ENCODE measurements at places on chromosomes 4 and X.

DNA sequence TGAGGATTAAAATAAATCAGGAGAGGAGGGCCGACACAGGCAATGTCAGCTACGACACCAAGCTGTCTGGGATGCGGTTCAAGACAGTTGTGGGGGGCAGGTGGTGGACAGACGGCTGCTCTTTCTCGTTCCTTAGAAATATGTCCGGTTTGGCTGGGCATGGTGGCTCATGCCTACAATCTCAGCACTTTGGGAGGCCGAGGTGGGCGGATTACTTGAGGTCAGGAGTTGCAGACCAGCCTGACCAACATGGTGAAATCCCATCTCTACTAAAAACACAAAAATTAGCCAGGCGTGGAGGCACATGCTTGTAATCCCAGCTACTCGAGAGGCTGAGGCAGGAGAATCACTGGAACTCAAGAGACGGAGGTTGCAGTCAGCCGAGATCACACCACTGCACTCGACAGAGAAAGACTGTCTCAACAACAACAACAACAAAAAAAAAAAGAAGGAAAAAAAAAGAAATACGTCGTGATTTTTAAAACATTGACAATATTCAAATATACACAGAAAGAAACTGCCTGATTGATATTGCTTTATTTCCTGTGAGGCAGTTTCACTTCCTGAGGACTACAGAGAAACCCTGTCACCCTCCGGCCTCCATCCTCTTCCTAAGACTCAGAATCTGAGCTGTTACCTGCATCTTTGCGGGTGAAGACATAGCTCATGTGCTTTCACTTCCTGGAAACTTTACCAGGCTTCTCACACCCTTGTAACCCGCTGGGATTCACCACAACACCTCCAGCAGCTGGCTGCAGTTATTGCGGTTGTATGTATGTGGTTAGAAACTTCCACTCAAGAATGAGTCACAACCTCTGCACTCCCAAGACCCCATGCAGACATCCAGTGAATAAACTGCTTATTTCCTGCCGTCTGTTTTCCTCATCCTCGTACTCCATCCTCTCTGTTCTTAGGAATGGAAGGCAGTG, 63.8 kb upstream of the STS start:
- peak; percentile 85 for DNase-seq

- no peak for DNase-seq
These were observed 1.3 kb upstream of the MAGEC1 start for GRCh38 chrX:141902366-141902765.

DNA sequence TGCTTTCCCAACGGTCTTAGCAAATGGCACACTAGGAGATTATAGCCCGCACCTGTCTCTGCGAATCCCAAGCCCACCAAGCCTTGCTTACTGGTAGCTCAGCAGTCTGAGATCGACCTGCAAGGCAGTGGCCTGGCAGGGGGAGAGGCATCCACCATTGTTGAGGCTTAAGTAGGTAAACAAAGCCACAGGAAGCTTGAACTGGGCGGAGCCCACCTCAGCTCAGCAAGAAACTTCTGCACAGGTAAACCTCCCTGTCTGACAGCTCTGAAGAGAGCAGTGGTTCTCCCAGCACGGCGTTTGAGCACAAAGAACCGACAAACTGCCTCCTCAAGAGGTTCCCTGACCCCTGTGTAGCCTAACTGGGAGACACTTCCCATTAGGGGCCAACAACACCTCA, 42.8 kb downstream of the BRWD3 start:
- DNase-seq, result no peak

DNA sequence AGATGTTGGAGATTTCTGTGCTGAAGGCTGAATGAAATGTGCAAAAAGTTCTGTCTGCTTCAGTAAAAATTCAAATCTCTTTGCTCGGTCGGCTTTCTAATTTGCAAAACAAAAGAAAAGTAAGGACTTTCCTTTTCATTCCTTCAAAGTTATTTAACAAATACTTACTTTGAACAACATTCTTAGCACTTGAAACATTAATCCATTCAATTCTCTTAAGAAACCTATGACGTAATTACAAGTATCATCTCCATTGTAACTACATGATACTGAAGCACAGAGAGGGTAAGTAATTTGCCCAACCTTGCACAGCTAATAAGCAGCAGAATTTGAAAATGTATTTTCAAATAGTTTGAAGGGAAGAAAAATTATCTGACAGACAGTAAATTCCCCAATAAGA, 6.9 kb downstream of the SMARCA1 start:
- no peak for DNase-seq

- DNase-seq, result no peak
These were observed 428 bp downstream of the ARL13A start for GRCh38 chrX:100969936-100970335.

DNA sequence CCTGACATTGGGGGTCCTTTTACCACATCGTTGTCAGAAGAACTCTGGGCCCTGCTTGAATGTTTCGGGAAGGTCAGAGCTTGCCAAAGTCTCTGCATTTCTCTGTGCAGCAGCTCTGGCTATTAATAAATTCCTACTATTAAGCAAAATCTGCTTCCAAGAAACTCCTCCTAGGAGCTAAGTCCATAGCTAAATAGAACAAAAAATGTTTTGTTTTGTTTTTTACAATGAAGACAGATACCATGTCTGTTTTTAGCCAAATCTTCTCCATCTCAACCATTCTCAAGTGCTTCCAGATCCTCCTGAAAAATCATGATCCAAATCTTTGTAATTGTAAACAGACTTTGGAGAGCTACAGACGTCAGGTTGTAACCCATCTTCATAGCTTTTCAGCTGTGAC, 161.6 kb downstream of the SPATA18 start:
- DNase-seq, result no peak

DNA sequence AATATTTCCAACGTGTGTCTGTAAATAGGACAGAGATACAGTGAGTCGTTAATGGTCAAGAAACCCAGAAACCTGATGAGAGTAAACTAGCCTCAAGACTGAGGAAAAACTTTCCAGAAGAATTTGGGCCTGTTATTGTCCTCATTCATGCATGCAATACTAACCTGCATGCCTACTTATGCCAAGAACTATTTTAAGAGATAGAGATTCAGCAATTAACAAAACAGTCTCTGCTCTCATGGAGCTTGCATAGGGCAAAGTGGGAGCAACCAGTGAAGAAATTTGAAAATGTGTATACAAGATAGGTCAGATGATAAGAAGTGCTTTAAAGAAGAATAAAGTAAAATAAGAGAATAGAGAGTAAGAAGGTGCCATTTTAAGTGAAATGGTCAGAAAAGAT, 66.1 kb upstream of the FRG1 start:
- DNase-seq, result no peak

GRCh38 chr4:6852582-6852981, 57.0 kb upstream of the TBC1D14 start:
- DNase-seq, result no peak

- DNase-seq, result no peak
These were observed 686.1 kb downstream of the DMD start for GRCh38 chrX:32525234-32525633.

DNA sequence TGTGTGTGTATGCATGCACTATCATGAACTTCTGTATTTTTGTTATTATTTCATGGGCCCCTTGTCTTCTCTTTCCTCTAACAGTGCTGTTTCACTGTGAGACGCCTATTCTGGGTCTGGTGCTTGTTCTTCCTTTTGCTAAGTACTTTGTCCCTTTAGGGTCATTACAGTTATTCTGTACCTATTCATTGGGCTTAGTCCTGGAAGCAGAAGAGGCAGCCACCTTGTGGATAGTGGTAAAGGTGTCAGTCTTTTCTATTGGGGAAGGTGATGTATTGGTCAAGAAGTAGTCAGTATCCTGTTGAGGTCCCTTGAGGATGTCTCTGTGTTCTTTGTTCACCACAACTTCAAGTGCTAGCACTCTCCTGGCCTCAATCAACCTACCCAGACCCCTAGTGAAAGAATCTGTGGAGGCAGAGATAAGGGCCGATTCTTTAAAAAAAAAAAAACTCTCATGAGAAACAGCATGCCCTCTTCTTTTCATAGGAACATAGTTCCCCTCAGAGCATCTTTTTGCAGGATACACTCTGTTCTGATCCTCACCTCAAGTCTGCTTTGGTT, 593.8 kb downstream of the SPRY1 start:
- DNase-seq, result no peak

- DNase-seq, result no peak
These were observed 21.1 kb upstream of the ARAF start for GRCh38 chrX:47539860-47540259.

DNA sequence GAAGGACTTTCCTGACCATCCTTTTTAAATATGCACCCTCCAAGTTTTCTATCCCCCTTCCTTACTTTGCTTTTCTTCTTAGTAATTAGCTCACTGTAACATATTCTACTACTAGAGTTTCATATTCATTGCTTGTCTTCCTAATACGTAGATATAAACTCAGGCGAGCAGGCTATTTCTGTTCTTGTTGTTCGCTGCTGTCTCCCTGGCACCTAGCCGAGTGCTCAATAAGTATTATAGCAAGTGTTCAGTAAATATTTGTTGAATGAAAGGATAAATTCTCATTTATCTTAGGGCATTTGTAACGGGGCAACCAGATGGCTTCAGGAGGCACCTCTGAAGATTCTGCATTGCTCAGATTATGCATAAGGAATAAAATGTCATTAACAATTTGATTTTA, 6.8 kb upstream of the RHOH start:
- DNase-seq, result no peak

DNA sequence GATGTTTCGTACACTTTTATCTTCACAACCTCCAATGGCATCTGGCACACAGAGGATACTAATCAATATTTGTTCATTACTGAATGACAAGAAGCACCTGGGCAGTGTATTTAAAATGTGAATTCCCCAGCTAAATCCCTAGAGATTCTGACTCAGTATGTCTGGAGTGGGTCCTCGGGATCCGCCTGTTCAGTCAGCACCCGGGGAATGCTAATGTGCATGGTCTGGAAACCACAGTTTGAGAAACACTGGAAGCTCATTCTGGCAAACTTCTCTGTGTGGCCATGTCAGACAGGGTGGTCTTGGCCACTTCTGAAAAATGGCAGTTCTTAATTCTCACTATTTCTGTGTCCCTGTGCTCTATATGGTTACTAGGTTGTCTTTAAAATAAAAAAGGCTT, 138.8 kb upstream of the VCX start:
- no peak for DNase-seq

DNA sequence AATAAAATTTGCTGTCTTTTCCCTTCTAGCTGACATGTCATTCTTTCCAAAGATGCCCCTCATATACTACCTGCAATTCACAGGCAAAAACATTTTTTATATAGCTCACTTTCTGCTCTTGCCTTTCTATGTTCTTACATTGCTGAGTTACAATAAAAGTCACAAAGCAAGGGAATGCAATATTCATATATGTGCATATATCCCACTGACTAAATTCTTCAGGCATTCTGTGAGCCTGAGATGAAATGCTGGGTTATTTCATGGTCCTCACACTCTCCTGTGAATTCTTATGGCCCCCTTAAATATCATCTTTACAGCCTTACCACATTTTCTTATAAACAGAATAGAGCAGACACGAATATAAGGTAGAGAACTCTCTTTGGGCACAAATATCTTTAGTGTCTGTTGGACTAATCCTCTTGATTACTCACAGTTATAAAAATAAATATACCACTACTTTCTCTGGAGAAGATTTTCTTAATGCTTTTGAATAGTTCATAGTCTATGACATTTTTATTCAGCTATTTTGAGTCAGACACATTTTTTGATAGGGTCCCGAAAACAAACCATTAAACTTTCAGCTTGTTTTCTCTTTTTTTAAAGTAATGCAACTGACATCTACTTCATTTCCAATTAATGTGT, 84.1 kb upstream of the H2AZ1 start:
- DNase-seq, result no peak

GRCh38 chr4:185256446-185256845, 47.0 kb downstream of the SNX25 start:
- peak; percentile 49 for DNase-seq

GRCh38 chrX:89034679-89035078, 287.7 kb downstream of the CPXCR1 start:
- no peak for DNase-seq

DNA sequence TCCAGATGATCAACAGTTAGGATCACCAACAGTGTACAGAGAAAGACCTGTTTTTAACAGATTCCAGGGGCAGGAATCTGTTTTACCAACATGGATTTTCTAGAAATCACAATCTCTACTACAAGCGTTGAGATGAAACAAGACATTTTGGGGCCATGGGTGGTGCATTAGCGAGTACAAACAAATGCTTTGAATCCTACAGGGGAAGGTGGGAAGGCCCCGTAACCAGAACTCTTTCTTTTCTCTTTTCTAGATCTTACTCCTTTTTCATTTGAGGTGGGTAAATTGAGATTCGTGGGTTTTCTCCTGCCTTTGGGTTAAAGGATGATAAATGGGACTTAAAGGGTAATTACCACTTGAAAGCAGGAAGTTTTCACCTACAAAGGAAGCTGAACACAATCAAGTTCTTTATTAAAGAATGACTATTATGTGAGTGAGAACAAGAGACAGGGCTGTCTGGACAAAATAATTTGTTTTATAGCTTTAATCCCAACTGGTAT, 189.9 kb upstream of the ANXA3 start:
- DNase-seq, result no peak

- no peak for DNase-seq
These were observed 99.8 kb upstream of the H2AZ1 start for GRCh38 chr4:100049872-100050271.

GRCh38 chr4:87122252-87122651, 98.2 kb downstream of the KLHL8 start:
- DNase-seq, result no peak

DNA sequence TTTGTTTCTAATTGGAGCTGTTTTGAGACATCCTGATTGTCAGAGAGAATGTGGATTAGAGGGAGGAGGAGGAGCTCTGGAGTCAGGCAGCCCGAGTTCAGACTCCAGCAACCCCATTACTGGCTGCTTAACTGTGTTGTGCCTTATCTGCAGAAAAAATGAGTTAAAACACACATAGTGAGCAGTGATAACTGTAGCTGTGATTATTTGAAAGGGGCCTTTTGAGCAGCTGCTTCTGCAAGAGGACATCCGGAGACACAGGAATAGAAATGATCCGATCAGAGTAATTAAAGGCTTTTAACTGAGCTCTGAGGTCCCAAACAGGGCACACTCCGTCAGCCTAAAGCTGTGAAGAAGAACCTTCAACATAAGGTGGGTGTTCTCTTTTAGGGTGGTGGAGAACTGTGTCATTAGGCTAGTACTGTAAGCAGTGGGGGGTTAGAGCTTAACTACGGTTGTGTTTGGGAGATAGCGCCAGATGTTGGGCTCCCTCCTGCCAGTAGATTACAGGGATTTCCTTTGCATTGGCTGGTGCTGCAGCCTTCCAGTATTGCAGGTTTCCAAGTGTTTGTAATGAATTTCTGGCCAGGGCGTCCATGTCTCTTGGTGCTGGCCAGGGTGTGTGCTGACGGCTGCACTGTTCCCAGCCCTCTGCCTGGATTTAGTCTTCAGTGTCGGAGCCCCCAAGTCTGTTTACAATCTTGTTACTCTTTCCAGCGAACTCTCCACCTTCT, 24.3 kb downstream of the ADD1 start:
- no peak for DNase-seq

GRCh38 chr4:130850019-130850524, 1754.1 kb downstream of the C4orf33 start:
- DNase-seq, result no peak

All from ACHN (cell line).